ENCODE measurements at places on chromosomes 5 and 9.

GRCh38 chr9:98182069-98182820 lies 10.2 kb downstream of the CORO2A start:
- DNase-seq, result no peak

GRCh38 chr5:14200312-14200990 lies 57.3 kb downstream of the TRIO start:
- DNase-seq, result no peak

- DNase-seq, result no peak
These were observed 93.1 kb upstream of the WWC1 start for GRCh38 chr5:168198359-168198758.

GRCh38 chr5:131250751-131251475 lies 12.9 kb upstream of the CDC42SE2 start:
- DNase-seq, result no peak

- no peak for DNase-seq
These were observed 204.8 kb upstream of the HAPLN1 start for GRCh38 chr5:83925321-83925954.

DNA sequence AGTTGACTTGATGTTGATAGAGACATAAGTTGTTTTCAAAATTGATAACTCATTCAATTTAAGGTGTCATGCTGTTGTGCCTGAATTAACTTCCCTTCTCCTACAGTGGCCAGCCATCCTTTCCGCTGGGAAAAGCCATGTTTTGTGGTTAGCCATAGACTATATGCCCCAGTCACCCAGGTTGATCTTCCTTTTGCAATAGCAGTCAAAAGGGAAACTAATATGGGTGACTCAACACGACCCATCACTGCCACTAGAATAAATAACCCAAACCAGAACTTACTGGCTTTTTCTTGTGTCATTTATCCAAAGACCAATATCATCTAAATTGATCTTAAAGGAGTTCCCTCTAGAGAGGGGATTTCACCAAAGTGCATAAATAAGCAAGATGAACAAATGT lies 87.4 kb downstream of the PTCD2 start:
- no peak for DNase-seq

DNA sequence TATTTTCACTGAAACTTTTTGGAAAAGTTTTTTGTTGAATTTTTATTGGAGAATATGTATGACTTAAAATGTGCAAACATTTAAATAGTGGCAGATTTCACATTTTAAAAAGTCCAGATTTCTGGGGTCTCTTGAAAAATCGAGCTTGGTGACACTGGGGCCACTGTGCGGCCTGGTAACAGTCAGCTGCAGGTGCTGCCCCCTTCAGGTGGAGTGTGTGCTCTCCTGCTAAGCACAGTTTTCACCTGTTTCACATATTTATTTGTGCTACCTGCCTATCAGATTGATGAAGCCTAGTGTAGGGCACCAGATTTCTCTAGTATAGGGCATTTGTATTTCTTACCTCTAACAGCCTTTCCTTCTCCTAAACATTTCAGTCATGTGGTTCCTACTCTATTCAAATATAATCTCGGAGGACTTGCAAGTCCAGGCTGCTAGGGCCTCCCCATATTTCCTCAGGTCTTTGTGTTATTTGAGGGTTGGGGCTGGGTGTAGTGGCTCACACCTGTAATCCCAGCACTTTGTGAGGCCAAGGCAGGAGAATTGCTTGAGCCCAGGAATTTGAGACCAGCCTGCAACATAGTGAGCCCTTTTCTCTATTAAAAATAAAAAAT lies 95.8 kb upstream of the KLF9 start:
- DNase-seq, result no peak

GRCh38 chr9:74770508-74771261 lies 117.0 kb downstream of the TRPM6 start:
- no peak for DNase-seq

DNA sequence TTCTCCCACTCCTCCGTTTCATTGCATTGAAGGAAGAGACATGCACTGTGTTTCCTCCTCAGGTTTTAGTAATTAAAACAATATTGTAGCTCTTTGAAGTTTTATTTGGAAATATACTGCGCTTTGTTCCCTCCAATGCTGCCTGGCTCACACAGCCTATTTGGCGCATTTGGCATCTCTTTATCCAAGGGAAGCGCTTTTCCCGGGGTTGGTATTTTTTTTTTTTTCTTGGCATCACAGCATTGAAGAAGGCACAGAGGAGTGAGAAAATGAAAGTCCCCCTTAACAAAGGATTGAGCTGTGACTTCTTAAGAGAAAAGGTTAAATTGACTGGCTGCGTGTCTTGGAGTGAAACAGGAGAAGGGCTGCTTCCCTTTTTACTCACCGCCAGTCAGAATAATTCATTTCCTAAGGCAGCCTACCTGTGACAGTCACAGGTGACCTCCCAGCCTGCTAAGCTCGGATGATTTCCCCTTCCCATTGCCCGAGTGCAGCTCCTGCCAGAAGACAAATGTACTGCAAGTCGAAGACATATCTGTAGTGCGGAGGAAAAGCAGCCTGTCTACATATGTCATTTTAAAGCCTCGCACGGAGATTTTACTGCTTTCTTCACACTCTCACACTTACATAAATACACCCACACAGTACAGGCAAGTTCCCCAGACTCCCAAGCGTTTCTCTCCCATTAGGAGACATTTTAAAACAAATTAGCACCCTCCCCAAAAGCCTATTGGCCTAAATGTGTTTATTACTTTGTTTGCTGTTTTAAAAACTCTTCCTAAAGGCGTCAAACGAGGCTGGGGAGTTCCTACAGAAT lies 665.5 kb upstream of the ZNF608 start:
- no peak for DNase-seq

DNA sequence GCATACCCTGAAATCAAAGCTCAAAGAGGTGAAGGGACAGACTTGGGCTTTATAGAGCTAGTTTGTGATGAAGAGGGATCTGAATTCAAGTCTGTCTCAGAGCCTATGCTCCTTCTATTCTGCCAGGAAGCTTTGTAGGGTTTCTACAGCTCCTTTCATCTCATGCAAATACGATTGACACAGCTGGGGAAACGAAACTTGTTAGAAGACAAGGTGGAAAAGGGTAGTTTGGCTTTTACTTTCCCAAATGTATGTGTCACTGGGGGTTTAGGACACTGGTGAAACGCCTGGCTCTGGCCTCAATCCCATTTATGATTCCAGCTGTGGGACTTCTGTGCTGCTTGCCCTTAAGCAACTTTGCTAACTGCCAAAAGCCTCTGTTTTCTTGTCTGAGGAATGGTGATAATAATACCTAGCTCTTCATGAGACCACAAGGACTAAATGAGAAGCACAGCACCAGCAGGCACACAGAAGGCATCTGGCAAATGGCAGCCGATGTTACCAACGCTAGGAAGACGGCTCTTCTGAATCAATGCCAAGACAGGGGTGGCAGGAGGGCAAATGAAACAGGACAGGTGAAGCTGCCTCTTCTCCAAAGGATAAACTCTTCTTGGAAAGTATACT lies 70.3 kb upstream of the EQTN start:
- DNase-seq, result no peak

GRCh38 chr9:79656169-79656568 lies 84.4 kb downstream of the TLE4 start:
- no peak for DNase-seq

- DNase-seq, result no peak
These were observed 720.2 kb upstream of the TYRP1 start for GRCh38 chr9:11973011-11973410.

GRCh38 chr9:116390303-116391228 lies 237.0 kb downstream of the PAPPA start:
- DNase-seq, result no peak

DNA sequence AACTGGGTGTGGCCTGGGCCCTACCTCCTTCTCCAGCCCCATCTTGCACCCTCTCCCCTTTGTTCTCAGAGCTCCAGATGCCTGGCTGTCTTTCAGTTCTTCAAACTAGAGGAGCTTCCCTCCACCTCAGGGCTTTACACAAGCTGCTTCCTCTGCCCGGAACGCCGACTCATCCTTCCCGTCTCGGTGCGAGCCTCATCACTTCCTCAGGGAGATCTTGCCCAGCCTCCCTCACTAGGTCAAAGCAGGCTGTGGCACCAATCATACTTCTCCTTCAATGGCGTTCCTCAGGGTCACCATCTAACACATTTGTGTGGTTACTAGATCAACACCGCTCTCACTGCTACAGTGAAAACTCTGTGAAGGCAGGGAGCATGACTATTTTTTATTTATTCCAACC lies 56.2 kb upstream of the ZSWIM6 start:
- DNase-seq, result no peak

DNA sequence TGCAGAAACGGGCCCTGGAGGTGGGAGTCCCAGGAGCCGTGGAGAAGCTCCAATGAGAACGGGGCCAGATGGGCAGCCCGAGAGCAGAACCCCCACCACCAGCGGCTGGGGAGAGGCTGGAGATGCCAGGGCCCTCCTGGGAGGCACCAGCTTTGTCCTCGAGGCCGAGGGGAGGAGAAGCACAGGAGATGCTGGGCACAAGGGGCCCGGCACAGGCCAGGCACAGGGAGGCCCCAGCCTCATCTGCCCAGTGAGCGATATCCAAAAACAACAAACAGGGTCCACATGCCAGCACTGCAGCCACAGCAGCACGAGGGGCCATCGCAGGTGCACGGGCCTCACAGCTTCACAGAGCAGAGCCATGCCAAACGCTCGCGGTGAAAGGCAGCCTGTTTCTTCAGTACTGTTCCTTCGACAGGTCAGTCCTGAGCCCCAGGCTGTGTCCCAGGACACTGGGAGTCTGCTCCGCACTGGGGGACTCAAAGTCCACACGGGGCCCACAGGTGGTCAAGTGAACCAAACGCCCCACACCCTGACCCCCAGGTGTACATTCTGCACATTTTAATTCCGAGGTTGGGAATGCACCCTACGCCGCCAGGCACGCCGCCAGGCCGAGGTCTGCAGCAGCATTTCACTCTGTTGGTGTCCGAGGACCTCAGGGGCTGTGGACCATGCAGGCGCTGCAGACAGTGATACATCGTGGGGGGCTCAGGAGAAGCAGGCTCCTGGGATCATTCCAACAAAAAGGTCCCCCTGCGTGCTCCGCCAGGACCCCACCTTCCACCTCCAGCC lies 9.5 kb downstream of the LPCAT1 start:
- no peak for DNase-seq

- no peak for DNase-seq
These were observed 246.3 kb upstream of the TAS2R1 start for GRCh38 chr5:9876451-9876850.

DNA sequence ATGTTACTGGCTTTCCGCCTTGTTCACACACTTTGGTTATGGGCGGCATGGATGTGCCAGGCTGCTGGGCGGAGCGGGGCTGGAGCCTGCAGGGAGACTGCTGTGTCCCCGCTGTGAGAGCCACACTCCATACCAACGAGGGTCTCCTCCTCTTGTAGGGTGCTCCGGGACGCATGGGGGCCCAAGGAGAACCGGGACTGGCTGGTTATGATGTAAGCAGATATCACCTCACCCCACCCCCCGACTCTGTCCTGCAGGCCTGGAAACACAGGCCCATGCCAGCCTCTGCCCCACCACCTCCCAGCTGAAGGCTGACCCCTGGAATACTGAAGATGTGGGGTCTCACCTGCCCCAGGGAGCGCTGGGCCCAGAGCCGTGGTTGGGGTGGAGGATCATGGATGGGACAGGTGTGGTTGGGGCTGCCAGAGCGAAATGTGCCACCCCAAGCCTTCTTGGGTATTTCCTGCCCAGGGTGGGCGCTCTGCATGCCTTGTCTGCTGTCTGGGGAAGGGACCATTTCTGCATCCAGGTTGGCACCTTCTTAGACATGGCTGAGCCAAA lies 39.3 kb upstream of the ORM1 start:
- no peak for DNase-seq

DNA sequence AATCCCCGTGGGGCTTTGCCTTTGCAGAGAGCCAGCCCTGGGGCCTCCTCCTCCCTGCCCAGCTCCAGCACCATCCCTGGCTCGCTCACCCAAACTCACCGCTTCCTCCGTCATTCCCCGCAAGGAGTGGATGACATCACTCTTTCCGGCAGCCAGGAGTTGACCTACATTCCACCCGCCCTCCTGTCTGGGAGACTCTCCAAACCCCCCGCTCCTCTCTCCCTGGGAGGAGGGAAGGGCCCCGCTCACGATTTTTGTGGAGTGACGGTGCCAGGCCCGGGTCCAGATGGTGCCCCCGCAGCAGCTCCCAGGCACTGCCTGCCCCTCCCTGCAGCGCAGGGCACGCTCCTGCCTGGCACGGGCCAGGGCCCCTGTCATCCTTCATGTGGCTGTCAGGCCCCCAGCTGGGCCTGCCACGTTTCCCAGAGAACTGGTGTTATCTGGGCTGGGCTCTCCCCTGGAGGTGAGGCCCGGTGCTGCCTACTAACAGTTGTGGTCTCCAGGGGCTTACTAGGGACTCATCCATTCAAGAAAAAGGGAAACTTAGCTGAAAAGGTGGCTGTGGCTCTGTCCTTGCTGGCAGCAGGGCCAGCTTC lies 52.3 kb downstream of the NTNG2 start:
- no peak for DNase-seq

DNA sequence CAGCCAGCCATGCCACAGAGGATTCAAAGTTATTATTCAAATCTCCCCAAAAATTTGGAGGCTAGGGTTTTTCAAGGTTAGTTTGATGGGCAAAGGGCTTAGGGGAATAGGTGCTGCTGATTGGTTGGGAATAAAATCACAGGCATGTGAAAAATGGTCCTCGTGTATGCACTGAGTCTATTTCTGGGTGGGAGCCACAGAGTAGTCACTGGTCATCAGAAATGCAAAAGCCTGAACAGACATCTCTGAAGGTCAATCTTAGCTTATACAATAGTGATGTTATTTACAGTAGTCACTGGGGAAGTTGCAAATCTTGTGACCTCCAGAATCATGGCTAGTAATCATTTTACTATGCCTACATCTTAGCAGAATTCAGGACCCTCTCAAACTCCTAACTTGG lies 1.3 kb downstream of the IL33 start:
- DNase-seq, result no peak

- no peak for DNase-seq
These were observed 276.1 kb downstream of the HTR1A start for GRCh38 chr5:63686181-63686580.

DNA sequence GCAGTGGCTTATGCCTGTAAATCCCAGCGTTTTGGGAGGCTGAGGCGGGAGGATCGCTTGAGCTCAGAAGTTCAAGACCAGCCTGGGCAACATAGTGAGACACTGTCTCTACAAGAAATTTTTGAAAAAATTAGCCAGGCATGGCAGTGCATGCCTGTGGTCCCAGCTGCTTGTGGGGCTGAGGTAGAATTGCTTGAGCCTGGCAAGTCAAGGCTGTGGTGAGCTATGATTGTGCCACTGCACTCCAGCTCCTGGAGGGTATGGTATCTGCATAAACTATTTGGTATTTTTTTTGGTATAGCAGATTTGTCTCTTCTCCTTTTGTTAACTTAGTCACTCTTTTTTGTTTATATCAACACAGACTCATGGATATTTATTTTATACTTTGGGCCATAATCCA lies 61.5 kb upstream of the TEX48 start:
- DNase-seq, result no peak

- no peak for DNase-seq
These were observed 635.4 kb downstream of the IRX1 start for GRCh38 chr5:4230786-4231641.

GRCh38 chr9:136290508-136291000 lies 13.3 kb downstream of the CCDC187 start:
- no peak for DNase-seq

GRCh38 chr5:56751572-56752313 lies 63.6 kb upstream of the MAP3K1 start:
- DNase-seq, result no peak

GRCh38 chr5:76762484-76762883 lies 46.6 kb downstream of the F2R start:
- no peak for DNase-seq

- DNase-seq, result no peak
These were observed 50.1 kb downstream of the ADAMTS2 start for GRCh38 chr5:179294891-179295777.
